ENCODE measurements at places on chromosomes 5 and 9.

GRCh38 chr9:136312436-136312835 is 8.5 kb upstream of the CCDC187 start:
- DNase-seq: peak; percentile 27

GRCh38 chr9:108316630-108317029 is 539.2 kb downstream of the ACTL7B start:
- DNase-seq: no peak

- DNase-seq: peak; percentile 57
Observed at GRCh38 chr5:176596689-176597416, 13.1 kb downstream of the GPRIN1 start.

- DNase-seq: no peak
Observed at GRCh38 chr9:14315875-14316601, 2.1 kb upstream of the NFIB start.

- DNase-seq: no peak
Observed at GRCh38 chr5:147639321-147639720, 129.5 kb upstream of the DPYSL3 start.

- DNase-seq: no peak
Observed at GRCh38 chr5:34447424-34447823, 208.7 kb upstream of the RAI14 start.
